ENCODE measurements at places on chromosomes 2 and 18. TPM values are rescaled to one million over a fixed set of nuclear protein-coding genes. Genes with fewer than 3 reads are reported as not detected.

GDF7 gene
- total RNA-seq = 0.31 TPM

ZBTB7C gene
- total RNA-seq = not detected

EIF2B4 gene
- 8.8 TPM for total RNA-seq

SERPINB13 gene
- total RNA-seq = not detected

All from mononuclear cell (primary cell).